Activated CD8-positive, alpha-beta memory T cell treated with anti-CD3 and anti-CD28 coated beads for 1 hour (primary cell): ENCODE measurements at places on chromosomes 3 and 15.

GRCh38 chr3:126338790-126339288 lies 18.4 kb downstream of the KLF15 start:
- no peak for DNase-seq

GRCh38 chr3:194470615-194471014 lies 16.2 kb downstream of the ATP13A3 start:
- no peak for DNase-seq

DNA sequence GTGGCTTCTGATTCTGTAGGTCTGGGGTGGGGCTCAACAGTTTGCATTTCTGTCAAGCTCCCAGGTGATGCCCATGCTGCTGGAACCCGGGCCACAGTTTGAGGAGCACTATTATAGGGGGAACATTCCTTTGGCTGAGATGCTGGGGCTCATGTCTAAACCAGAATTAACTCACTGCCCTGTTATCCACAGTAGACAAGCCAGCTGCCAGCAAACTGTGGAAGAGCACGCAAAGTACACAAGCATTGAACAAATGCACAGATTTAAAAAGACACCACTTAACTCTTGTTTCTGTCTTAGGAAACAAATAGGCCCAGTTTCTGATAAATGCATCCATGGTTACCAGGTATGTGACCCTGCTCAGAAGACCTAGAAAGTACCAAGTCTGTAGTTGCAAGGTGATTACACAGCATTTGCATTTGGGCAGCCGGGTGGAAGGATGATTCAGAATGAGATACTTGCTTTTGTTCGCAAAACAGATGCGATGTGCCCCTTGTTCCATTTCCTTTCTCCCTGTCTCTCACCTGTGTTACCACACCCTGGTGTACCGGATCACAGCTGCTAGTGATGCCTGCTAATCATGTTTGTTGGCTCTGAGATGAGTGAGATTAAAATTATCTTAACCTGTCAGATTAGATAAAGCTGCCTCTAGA lies 12.4 kb downstream of the GYG1 start:
- no peak for DNase-seq

- no peak for DNase-seq
Observed at GRCh38 chr3:155079468-155079745, 712 bp upstream of the MME start.

GRCh38 chr3:184218814-184219213 lies 10.6 kb upstream of the VWA5B2 start:
- no peak for DNase-seq

DNA sequence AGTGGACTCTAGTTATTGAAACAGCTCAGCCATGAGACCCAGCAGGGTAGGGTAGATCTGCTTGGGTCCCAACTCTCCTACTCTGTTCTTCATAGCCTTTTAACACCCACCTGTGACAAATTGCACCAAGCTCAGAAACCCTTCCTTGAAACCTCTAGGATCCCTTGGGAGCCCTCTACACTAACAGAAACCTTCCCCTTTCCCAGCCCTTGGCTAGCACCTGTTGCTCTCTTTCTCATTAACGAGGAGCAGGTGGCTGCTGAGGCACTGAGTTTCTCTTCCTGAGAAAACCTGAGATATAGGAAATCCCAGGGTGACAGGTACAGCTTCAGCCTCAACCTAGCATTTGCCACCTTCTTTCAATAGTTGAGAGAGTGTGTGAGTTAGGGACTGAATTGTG lies 88.3 kb upstream of the CLSTN2 start:
- DNase-seq: no peak
